ENCODE measurements at places on chromosomes 13 and 19.

- peak; percentile 61 for DNase-seq
These were observed 79.7 kb downstream of the LMO7 start for GRCh38 chr13:75715601-75716523.

DNA sequence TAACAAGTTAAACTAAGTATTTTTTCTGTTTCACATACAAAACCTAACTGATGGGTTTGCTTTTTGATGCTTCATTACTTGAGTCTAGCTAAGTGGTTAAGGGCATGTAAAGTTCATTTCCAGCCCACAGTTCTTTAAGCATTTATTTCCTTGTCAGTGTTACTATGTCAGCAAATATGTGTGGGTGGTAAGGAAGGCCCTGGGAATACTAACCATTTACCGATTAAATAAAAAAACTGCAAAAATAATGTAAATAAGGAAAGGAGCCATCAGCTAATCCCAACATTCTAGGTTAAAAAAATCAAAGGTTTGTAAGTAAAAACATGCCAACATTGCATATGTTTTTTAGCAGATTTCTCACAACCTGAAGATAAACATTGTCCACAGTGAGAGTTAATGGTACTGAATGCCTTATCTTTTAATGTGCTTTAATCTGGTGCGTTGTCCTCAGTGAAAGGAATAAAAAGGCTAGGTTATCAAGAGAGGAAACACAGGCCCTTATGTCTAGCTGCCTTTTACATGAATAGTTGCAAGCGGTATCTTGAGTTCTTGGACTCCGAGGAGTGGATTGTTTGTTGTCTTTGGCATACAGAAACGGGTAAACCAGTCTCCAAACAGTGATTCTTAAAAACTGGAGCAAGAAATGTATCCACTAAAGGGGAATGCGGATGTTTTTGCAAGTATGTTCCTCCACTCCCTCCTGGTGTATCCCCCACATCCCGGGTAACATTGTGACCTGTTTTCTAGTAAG lies 949.6 kb upstream of the SLC10A2 start:
- no peak for DNase-seq

DNA sequence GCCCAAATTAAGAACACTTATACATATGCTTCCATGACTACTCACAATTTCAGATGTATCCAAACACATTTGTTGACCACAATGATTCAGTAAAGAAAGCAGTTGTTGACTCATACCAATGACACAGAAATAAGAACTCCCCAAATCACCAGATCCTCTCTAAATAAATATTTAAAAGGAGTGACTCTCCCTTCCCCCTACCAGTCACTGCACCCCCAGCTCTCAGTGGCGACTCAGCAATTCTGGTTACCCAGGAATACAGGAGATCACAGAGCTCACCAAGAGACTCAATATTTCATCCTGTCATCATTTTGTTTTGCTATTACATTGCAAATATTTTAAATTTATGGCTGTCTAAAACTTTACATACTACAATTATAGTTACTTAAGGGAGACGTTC lies 131.5 kb downstream of the RGCC start:
- DNase-seq, result no peak

DNA sequence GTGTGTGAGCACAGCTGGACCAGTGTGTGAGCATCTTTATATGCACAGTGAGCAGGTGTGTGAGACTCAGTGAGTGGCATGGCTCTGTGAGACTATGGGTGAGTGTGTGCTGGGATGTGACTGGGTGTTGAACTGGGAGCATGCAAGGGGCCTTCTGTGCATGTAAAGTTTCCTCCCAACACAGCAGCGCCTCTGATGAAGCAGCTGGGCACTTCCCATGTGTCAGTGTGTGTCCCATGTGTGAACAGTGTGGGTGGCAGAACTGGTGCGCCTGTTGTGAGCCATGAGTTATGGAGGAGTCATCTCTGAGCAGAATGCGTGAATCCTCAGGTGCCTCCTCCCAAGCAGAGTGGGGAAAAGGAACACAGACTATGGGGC lies 24.1 kb downstream of the LGALS16 start:
- no peak for DNase-seq

DNA sequence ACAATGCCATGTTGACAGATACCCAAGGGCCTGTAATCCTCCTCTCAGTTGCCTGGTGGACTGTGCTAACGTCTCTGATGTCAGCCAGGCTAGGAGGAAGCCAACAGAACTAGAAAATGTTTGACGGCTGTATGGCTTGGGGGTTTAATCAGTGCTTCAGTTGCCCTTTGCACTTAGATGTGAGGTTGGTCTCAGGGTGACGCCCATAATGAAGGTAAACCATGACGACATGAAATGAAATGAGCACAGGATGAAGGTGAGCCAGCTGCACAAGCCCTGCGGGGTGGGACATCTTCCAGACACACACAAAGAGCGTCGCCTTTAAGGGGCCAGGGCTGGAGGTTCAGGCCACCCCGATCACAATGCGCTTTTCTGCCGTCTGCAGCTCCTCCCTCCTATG lies 127.2 kb downstream of the CRYL1 start:
- DNase-seq, result no peak

DNA sequence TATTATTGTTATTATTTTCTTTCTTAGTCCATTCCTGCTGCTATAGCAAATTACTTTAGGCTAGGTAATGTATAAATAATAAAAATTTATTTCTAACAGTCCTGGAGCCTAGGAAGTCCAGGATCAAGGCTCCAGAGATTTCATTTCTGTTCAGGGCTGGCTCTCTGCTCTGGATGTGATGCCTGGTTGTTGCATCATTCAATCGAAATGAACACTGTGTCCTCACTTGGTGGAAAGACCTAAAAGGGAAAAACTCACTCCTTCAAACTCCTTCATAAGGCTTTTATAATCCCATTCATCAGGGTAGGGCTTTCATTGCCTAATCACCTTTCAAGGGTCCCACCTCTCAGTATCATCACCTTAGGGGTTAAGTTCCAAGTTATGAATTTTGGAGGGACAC lies 395.0 kb downstream of the EFNB2 start:
- no peak for DNase-seq

- DNase-seq, result no peak
These were observed 7.6 kb downstream of the F2RL3 start for GRCh38 chr19:16896146-16897028.

DNA sequence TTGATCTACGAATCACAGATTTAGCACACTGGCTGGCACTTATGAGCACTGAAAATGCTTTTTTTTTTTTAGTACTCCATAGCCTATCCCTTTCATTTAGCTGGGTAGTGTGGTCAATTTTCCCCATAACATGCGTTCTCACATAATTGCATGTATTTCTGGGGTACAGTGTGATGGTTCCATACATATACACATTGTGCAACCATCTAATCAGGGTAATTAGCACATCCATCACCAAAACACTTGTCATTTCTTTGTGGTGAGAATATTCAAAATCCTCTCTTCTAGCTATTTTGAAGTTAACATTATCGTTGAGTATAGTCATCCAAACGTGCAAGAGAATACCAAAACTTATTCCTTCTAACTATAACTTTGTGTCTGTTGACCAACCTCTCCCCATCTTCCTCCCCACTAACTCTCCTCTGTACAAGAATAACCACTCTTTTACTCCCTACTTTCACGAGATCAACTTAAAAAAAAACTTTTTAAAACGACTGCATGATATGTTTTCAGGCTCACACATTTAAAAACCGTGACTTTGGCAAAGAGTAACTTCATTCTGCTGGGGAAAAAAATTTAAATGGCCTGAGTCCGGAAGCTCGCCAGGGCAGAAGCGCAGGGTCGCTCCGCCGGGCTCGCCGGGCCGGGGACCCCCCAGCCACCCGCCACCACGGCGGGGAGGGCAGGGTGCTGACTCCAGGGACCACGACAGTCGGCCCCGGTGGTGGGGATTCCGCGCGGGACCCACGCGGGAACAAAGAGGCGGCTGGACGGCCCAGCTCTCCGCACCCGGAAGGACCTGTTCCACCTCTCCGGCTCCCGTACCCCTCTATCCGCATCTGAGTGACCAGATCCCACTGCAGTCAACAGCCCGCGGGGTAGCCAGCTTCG lies 868 bp upstream of the UBAC2 start:
- DNase-seq, result no peak

DNA sequence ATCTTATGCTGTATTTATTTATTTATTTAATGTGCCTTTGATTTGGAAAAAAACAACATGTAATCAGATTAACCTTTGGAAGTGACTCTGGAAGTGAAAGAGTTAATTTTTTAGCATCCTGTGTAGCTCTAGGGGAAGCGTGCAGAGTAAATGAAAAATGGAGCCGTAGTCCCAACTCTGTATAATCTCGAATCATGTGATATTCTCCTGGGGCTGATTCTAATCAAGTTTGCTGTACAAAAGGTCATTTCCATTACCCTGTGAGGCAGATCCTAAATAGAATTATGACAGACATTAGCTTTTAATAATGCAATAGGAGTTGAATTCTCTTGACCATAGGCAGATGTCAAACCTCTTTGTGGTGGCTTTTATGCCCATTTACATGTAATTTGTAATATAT lies 238.6 kb upstream of the CSNK1A1L start:
- DNase-seq, result no peak

DNA sequence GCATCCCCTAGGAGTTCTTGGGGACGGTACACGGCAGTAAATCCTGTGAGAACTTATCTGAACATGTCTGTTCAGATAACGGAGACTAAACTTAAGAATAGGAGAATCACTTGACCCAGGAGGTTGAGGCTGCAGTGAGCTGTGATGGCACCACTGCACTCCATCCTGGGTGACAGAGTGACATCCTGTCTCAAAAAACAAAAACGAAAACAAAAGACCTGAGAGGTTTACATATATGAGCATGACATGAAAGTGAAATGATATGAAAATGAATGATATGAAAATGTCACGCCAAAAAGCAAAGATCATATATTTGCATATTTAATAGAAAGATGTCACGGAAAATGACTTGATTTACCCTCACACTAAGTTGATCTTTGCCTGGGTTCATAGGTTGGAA lies 5.8 kb downstream of the ZNF175 start:
- no peak for DNase-seq

- DNase-seq, result peak; percentile 47
These were observed 2.1 kb downstream of the TEAD2 start for GRCh38 chr19:49359851-49360820.

DNA sequence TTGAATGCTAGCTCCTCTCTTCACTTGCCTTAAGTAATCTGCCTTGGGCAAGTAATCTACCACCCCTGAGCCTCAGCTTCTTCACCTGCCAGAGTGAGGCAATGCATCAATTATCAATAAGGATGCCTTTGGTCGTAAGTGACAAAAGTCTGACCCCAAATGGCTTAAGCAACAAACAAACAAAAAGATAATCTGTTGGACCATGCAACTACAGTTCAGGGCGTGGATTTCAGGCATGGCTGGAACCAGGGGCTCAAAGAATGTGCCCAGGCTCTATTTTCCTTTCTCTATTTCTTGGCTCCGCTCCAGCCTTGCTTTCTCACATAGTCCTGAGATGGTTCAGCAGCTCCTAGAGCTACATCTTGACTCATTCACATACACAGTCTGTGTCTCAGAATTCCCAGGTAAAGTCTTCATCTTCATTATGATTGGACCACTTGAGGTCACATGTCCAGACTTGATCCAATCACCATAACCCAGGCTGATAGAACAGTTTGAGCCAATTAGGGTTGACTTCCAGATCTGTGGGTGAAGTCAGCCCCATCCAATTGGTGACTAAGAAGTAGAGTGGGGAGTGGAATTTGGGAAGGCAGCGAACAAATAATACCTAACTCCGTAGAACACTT lies 29.6 kb downstream of the ACSBG2 start:
- DNase-seq, result no peak

DNA sequence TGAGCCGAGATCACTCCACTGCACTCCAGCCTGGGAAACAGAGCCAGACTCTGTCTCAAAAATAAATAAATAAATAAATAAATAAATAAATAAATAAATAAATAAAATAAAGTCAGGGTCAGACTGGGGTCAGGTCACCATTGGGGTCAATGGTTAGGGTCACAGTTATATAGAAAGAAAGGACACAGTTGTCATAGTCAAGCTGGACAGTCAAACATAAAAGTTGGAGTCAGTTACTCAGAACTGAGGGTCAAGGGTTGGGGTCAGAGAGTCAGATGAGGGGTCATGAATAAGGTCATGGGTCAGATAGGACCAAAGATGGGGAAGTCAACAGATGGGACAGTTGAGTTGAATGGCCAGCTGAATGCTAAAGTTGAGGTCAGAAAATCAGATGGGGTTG lies 16.7 kb upstream of the EPOR start:
- peak; percentile 19 for DNase-seq

- no peak for DNase-seq
These were observed 27.0 kb upstream of the METTL21C start for GRCh38 chr13:102721800-102722231.

DNA sequence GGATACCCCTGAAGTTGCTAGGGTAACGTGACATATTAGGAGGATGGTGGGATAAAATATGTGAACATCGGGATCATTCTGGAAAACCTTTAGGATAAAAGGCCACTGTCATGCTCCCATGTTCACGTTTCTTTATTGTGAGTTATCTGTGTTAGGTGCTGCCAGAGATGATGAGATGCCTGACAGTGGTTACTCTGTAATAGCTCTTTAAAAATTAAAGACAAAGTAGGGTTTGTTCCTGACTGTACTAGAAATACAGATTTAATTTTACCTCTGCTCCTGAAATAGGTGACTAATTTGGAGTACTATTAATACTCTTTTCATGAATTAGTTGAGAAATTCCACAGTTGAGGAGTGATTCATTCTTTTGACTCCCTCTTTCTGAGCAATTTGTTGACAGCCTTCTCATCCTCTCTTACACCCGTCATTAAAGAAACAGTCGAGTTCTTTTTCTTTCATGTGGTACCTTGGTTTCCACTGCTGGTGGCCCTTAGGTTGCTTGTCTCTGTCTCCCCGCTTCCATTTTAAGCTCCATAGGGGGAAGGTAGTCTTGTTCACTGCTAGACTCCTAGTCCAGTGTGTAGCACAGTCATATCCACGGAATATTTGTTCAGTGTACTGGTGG lies 28.4 kb downstream of the SAE1 start:
- DNase-seq, result no peak

DNA sequence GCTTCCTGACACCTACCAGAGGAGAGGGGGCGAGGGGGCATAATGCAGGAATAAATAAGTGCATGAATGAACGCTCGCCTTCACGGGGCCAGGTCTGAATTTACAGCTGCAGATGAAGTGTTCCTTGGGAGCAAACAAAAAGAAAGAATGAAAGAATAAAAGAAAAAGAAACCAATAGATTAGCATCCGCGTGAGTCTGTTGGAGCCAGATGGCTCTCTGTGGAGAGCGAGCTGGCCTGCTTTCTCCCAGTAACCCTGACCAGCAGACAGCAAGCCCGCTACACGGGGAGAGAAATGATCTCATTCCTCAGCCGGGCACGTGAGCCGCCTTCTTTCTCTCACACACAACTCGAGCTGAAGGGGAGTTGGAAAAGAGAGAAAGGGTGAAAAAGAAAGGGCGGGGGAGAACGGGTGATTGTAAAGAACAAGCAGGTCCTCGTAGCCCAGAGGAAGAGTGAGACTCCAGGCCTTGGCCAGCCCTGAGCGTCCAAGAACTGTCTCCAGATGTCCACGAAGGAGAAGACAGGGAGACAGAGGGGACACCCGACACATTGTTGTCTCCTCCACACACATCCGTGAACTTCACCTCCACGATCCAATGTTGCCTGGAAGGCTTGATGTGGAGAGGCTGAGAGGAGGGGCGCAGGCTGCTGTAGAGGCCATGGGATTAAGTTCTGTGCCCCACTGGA lies 81.4 kb downstream of the RNASEH2B start:
- no peak for DNase-seq

GRCh38 chr13:43433691-43434141 lies 353.1 kb downstream of the ENOX1 start:
- DNase-seq, result no peak

Data from GM13977 (cell line).